Foreskin keratinocyte (primary cell): ENCODE measurements at places on chromosomes 11 and 22. TPM values are rescaled to one million over a fixed set of nuclear protein-coding genes. Genes with fewer than 3 reads are reported as not detected.

The GGTLC2 gene
- total RNA-seq, result not detected in 2 replicates

The FOLR1 gene
- total RNA-seq, result not detected in 2 replicates

The CYP2D6 gene
- total RNA-seq, result 0.61 and 0.71 TPM in 2 replicates

The ANGPTL5 gene
- not detected in 2 replicates for total RNA-seq

The MN1 gene
- total RNA-seq, result 10.7 and 12.0 TPM in 2 replicates

The CRACR2B gene
- total RNA-seq, result 0.71 and 1.4 TPM in 2 replicates

The OR51I1 gene
- total RNA-seq, result not detected in 2 replicates

The FJX1 gene
- total RNA-seq, result 72.5 and 92.3 TPM in 2 replicates

The ABTB2 gene
- total RNA-seq, result 0.60 and 0.99 TPM in 2 replicates

The GAL3ST3 gene
- total RNA-seq, result not detected in 2 replicates

The MPEG1 gene
- total RNA-seq, result not detected in 2 replicates

The CYTH4 gene
- 0.04 and 0.17 TPM in 2 replicates for total RNA-seq
